ENCODE measurements at places on chromosomes 7 and 10.

GRCh38 chr7:38000272-38000671 is 79.8 kb downstream of the EPDR1 start:
- DNase-seq, result no peak

- DNase-seq, result no peak
These were observed 98.6 kb downstream of the LANCL2 start for GRCh38 chr7:55463686-55464262.

- DNase-seq, result no peak
These were observed 79.5 kb downstream of the RAB11FIP2 start for GRCh38 chr10:117967149-117967650.

GRCh38 chr10:49076741-49077521 is 38.4 kb downstream of the VSTM4 start:
- no peak for DNase-seq

DNA sequence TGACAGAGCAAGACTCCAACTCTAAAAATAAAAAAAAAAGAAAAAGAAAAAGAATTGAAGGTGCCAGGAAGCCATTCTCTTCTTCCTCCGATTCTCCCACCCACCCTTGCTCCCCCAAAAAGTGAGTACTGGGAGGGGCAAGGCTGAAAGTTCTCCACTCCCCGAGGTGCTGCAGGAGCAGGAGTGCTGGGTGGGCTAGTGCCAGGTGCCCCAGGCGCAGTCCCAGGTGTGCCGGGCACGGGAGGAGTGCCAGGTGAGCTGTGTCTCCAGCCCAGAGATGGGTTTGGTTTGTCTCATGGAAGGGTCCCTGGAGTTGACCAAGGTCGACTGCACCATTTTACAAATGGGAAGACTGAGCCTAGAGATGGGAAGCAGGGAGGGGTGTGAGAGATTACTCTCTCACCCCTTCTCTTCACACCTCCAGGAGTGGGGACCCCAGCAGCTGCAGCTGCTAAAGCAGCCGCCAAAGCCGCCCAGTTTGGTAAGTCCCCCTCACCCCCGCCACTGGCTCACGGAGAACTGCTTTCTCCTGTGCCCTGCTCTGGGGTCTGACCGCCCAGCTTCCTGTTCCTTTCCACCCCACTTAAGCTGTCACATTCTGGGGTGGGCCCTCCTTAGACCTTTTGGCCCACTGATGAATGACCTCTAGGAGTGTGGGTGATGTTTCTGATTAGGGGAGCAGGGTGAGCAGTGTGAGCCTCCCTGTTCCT is 26.2 kb upstream of the LIMK1 start:
- no peak for DNase-seq

- no peak for DNase-seq
These were observed 41.8 kb downstream of the NDUFB2 start for GRCh38 chr7:140738280-140738679.

GRCh38 chr7:133846203-133846945 is 280.8 kb upstream of the LRGUK start:
- DNase-seq, result no peak

DNA sequence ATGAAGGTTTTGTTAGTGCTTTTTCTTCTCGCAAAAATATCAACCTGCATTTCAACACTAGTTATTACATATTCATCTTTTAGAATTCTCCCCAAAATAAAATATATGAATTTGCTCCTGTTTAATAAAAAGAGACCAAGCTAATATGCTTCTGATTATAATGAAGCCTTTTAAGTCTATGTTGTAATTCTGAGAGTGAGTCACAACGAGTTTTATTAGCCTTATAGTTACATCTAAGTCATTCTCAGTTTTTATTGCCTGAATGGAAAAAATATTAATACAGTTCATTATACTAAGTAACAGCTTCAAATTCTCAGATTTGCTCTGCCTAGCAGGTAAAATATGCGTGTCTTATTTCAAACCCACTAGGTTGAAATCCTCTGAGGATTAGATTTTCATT is 152.4 kb upstream of the CELF2 start:
- DNase-seq, result no peak

DNA sequence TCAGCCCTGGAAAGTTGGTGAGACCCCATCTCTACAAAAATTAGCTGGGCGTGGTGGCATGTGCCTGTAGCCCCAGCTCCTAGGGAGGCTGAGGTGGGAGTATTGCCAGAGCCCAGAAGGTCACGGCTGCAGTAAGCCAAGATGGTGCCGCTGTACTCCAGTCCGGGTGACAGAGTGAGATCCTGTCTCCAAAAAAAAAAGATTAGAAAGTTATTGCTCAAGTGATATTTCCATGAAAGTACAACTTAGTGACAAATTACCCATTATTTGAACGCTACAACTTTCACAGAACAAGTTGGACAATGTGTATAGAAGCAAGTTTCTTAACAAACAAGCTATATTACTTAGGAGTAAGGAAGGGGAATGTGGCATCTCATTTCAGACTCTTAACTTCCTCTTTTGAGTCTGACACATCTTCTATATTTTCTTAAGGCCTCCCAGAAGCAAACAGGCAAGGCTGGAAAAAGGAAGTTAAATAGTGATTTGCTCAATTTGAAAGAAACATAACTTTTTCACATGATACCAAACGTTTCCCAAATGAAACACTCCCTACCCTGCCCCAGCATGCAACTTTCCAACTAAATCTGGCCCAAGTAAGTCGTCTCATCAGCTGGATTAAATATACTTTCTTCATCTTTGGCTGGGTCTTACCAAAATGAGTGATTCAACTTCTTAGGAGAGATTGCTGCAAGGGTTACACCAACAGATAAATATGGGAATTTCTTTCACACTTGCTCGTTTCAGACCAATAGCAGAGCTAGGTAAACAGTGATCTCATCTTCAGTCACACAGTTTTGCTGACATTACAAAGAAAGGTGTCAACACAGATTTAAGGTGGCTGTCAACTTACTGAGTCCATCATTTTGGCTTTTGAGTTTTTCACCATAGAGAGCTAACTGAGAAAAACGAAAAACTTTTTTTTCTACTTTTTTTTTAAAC is 66.3 kb upstream of the KLF6 start:
- DNase-seq, result no peak

GRCh38 chr10:93614101-93614825 is 1.9 kb downstream of the PDE6C start:
- no peak for DNase-seq

GRCh38 chr7:157687845-157688532 is 351.2 kb downstream of the DNAJB6 start:
- no peak for DNase-seq

DNA sequence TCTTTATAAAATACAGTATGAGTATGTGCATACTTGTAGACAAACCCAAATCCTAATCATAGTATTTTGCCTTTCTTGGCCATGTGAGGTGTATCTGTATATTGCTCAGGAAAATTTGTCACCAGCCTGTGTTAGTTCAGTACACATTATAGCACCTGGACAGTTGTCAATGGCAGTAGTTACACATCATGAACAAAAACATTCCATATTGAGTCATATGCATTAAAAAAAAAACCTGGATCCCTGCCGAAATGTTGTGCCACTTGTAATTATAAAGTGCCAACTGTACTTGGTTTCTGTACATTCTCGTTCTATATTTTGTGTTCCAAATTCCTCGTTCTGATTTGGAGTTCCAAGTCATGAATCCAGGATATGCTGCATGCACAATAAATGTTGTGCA is 410.4 kb downstream of the INHBA start:
- no peak for DNase-seq

GRCh38 chr7:128122576-128123290 is 91.5 kb upstream of the LRRC4 start:
- no peak for DNase-seq

DNA sequence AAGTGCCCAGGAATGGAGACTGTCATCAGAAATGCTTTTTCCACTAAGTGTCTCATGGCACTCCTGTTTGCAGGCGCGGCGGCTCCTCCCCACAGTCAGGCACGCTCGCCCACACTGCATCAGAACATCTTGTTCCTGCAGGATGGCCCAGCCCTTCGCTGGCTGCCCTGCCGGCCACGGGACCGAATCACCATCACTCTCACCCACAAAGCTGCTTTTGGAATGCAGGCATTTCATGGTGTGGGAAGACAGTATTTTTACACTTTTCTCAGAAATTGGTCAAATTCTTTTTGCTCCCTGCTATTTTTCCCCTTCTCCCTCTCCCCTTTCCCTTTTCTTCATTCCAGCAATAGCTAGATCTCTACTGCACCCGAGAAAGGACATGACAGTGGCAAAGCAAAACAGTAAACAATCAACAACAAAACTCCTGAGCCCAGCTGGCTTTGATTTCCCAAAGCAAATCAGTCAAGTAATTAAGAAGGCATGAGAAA is 176.1 kb upstream of the TNS3 start:
- no peak for DNase-seq

- no peak for DNase-seq
These were observed 277.0 kb downstream of the CRPPA start for GRCh38 chr7:16144361-16144760.
